ENCODE measurements at places on chromosomes 3 and 15. TPM values are rescaled to one million over a fixed set of nuclear protein-coding genes. Genes with fewer than 3 reads are reported as not detected.

The AADAC gene
- total RNA-seq = 11.0 TPM

DNA sequence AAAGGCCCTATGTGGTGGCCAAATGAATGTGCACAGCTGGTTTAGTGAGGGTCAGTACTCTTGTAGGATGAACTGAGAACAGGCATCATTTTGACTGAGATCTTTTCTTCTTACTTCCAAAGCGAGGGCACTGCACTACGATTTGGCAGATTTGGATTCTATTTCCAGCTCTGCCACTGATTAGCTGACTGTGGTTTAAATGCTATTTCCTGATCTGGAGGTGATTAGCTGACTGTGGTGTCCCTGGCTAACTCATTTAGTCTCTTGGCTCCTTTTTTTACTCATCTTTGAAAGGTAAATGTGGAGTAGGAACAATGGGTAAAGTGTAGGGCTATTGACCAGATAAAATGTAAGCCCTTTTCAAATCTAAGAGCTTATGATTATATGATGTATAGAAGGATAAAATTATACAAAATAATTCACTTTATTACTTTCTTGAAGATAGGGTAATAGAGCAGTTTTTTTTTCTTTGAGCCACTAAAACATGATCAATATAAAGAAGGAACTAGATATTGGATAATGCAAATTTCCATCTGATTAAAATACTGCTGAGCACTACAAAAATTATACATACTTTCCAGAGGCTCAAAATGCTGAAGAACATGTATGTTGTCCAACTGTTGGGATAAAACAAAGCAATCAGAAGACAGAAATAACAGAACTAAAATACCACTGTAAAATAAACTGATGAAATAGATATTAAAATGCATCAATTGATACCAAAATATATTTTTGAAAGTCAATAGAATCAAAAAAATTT lies 39.7 kb upstream of the PLOD2 start:
- DNase-seq = no peak

GRCh38 chr3:169144270-169144669 lies 519.2 kb downstream of the MECOM start:
- no peak for DNase-seq

The SLC33A1 gene
- 19.4 TPM for total RNA-seq

GRCh38 chr15:64333986-64334929 lies 21.7 kb downstream of the CSNK1G1 start:
- DNase-seq = no peak
